Myocyte (in vitro differentiated cells): ENCODE measurements at places on chromosomes 1 and 21. TPM values are rescaled to one million over a fixed set of nuclear protein-coding genes. Genes with fewer than 3 reads are reported as not detected.

- no peak for DNase-seq
These were observed 3.8 kb downstream of the DMBX1 start for GRCh38 chr1:46493316-46494032.

DNA sequence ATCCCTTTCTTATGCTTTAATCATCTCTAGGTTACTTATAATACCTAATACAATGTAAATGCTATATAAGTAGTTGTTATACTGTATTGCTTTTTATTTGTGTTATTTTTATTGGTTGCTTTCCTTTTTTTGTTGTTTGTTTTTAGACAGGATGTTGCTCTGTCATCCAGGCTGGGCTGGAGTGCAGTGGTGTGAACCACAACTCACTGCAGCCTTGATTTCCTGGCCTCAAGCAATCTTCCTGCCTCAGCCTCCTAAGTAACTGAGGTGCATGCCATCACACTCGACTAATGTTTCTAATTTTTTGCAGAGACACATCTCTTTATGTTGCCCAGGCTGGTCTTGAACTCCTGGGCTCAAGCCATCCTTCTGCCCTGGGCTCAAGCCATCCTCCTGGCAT, 26.9 kb downstream of the KRTAP19-8 start:
- DNase-seq: no peak

DNA sequence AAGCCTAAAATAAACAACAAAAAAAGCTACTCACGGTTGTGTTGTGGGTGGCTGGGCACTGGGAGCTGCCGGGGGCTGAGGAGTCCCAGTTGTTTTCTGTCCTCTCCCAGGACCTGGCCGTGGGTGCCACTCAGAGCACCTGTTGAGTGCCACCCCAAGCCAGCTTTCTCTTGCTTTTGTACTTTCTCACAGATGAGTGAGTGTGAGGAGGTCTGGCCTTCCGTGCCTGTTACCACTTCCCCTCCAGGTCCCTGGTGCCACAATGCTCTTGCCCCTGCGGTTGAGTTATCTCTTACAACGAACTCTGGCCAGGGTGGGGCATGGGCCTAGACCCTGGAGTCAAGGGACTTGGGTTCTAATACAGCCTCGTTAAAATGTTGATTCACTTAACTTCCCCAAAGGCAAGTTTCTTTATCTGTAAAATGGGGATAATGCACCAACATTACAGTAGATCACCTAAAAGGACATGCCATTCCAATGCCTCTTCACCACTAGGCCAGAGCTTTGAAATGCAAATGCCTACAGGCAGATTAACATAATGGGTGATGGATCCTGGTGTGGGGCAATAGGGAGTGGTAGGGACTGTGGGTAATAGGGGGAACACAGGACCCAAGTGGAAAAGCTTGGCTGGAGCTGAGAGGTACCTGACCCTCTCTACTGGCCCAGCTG, at the start of gene CNR2:
Gene CNR2 (minus strand): TSS at position 151 of the 669 bp plus-strand sequence. CDS start 37,745 bp downstream, outside the sequence.
- no peak for DNase-seq

Gene RGS4
- total RNA-seq: 14.5 and 21.0 TPM in 2 replicates

Gene SMG7
- total RNA-seq: 20.0 and 24.0 TPM in 2 replicates

Gene AIM2
- not detected in 2 replicates for total RNA-seq
